ENCODE measurements at places on chromosomes 5 and 9.

- no peak for DNase-seq
Measured at GRCh38 chr9:15243081-15243480, 63.9 kb downstream of the TTC39B start.

- no peak for DNase-seq
Measured at GRCh38 chr9:121288673-121289025, 20.7 kb downstream of the GSN start.

DNA sequence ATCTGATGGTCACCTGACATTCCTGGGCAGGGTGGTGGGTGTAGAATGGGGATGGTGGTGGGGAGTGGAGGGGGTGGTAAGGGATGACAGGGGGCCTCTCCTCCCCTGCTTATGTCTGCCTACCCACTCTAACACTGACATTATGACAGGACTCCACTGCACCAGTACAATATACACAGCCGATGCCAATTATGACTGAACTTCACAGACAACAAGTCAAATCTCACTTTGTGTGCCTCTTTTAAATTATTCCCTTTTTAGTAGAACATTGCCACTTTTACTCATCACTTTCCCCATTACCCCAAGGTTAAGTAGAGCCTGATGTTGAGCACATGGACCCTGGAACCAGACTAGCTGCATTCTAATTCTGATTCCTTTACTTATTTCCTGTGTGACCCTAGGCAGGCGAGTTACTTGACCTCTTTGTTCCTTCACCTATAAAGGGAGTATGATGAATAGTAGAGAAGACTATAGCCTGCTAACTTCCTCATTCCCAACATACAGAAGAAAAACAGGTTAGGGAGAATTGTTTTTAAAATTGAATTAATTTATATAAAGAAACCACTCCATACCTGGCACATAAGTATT lies 464.7 kb downstream of the DMRT2 start:
- no peak for DNase-seq

GRCh38 chr9:94101162-94101853 lies 17.0 kb downstream of the PTPDC1 start:
- no peak for DNase-seq

- no peak for DNase-seq
Measured at GRCh38 chr9:34177593-34178435, 1.0 kb upstream of the UBAP1 start.

DNA sequence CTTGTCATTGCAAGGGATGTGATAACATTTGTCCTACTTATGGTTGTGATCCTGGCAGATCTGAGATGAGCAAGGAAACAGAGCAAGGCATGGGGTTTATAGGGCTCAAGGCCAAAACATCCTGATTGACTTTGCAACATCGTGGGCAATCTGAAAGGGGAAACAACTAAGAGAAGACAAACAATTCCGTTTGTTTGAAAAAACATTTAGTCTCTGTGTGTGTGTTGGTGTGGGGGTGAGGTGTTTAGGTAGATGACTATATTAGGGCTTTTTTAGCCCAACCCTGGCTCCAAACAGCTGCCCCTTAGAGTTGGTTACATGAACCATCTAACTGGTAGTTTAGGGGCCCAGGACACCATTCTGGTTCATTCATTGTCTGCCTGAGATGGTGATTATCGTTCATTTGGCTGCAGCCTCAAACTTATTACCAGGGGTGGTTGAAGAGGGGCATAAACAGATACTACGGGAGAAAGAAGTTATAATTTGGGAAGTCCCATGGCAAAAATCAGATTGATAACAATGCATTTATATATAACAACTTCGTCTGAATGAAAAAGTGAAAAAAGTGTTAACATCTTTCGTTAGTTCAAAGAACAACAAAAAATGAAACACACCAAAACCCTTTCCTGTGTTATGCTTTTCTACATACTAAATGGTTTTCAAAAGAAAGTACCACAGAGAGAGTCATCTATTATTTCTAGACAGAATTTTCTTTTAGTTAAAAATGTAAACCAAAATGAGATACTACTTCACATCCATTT lies 5.7 kb downstream of the FYB1 start:
- DNase-seq: no peak

DNA sequence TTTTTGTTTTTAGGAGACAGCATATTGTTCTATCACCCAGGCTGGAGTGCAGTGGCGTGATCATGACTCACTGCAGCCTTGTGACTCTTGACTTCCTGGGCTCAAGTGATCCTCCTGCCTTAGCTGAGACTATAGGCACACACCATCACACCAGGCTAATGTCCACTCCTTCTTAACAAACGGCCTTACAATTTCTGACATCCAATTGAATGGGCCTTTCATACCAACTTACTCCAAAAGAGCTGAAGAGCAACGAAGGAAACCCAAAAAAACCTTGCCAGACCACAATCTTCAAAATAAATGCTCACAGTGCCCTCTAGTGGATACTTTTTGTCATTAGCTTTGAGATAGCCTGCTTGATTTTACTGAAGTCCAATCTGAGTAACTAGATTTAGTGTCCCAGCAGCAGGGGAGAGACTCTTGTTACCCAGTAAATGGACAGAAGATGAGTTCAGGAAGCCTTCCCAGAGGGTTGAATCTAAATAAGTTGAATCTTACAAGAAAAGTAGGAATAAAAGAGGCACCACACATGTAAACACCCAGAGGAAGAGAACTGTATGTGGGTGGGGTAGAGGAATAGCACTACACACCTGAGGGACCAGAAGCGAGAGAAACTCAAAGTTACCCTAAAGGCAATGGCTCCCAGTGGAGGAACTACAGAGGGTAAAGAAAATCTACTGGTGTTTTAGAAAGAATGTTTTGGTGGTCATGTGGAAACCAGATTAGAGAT lies 9.3 kb downstream of the ZNF622 start:
- peak; percentile 71 for DNase-seq

DNA sequence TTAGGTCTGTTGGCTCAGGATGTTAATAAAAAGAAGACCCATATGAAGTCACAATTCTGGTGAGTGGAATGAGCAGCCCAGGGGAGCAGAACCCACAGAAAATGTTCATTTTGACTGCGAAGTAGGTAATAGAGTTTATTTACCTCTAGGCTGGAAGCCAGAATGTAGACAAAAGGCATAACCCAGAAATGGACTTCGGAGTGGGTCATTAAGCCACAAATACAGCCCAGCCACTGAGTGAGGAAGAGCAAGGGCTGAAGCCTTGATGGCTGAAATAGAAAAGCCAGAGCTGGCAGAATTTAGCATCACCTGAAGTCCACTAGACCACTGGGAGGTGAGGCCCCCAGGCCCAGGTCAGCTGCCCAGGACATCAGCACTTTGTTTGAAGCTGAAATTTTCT lies 168.0 kb downstream of the NXNL2 start:
- no peak for DNase-seq

DNA sequence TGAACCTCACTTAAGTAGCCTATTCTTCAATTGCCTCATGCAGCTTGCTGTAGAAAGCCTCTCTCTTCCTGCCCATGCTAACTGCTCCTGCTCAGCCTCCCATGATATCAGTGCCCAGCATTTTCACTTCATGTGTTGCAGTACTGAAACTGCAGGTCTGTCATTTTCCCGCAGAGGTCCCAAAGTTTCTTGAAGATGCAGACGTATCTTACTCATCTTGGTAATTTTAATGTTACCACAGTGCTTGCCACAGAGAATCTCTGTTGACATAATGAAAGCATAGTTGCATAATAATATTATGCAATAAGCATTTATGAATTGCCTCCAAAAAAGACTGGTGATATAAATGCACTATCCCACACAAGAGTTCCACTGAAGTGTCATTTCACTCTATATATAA lies 561.1 kb upstream of the DAP start:
- DNase-seq: no peak

DNA sequence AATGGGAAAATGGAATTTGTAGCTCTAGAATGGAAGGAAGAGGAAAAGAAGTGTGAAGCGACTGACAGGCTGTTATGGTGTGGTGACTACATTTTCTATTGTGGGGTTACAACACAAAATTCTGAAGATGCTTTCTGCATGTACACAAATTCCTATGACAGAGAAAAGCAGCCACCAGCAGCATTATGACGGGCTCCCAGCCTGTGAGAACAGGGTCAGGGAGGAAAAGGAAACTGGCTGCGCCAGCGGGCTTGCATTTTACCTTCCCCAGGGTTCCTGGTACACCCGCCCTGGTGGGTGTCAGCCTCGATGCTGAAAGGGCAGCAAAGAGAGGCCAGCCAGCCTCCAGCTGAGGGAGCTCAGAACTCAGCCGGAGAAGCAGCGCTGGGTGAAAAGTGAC lies 41.0 kb downstream of the DDX31 start:
- DNase-seq: no peak

- DNase-seq: peak; percentile 54
Measured at GRCh38 chr5:53406630-53407316, 73.7 kb upstream of the FST start.

- DNase-seq: no peak
Measured at GRCh38 chr5:75460942-75461610, 50.4 kb downstream of the CERT1 start.

DNA sequence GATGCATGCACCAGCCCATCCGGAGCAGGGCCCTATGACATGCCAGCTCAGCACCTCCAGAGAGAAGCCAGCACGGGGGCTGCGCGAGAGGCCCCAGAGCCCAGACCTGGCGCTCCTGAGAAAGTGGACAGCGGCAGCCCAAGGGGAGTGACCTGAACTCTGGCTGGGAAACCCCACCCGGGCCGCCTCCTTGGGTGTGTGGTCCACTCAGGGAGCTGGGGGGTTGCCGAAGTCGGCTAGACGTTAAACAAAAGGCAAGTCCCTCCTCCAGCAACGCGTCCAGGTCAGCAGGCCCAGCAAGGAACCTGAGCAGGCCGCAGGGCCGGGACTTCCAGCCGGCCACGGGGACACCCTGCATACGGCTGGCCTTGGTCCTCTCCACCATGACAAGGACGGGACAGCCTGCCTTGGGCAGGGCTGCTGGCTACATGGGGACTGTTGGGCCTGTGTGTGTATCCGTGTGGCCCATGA lies 35.7 kb downstream of the NACC2 start:
- DNase-seq: no peak

- peak; percentile 29 for DNase-seq
Measured at GRCh38 chr5:157072508-157072907, 13.6 kb upstream of the HAVCR1 start.

GRCh38 chr5:136061630-136062365 lies 33.0 kb downstream of the TGFBI start:
- DNase-seq: no peak

DNA sequence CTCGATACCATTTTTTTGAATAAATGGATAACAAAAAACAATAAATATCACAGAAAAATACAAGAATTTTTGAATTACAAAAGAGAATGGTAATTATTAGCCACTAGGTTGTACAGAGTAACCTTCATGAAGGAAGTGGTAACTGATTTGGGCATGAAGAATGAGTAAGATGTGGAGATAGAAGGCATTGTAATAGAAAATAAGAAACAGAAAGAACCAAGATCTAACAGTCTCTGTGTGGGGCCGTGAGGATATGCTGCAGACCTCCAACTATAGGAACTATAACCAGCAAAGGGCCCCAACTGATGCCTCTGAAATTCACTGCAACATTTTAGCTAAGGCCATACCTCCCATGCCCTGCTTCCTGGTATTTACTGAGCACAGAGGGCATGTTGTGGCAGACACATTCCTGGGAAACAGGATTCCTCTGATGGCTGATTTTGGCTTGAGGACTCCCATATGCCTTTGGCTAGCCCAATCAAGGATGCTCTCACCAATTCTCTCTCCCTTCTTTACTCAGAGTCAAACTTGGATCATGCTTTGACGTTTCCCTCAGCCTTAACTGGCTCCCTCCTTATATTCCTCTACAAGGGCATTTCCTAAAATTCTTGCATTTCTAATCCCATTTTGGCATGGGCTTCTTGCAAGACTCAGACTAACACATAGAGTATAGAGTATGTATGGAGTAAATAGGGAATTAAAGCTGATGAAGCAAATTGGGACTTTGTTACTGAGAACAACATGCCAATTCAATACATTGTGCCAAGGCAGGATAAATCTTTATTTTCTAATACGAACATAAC lies 208.9 kb downstream of the PDE4D start:
- no peak for DNase-seq

DNA sequence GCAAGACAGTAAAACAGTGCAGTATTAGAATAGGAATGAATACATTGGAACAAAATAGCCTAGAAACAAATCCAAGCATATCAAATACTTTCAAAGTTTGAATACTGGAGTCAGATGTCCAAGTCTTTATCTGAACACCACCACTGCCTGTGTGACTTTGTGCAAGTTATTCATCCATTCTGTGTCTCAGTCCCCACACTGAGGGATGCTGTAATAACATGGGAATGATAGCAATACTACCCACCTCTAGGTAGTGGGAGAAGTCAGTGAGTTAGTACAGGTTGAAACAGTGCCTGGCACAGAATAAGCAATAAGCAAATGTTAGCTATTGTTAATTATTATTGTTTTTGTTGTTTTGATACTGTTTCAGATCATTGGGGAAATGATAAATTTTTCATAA lies 130.9 kb downstream of the SUSD1 start:
- DNase-seq: peak; percentile 61

GRCh38 chr9:128556276-128556675 lies 3.9 kb downstream of the SPTAN1 start:
- DNase-seq: no peak

- DNase-seq: no peak
Measured at GRCh38 chr5:138418444-138418843, 20.4 kb upstream of the REEP2 start.

- DNase-seq: no peak
Measured at GRCh38 chr5:102531506-102531905, 32.7 kb upstream of the SLCO6A1 start.

DNA sequence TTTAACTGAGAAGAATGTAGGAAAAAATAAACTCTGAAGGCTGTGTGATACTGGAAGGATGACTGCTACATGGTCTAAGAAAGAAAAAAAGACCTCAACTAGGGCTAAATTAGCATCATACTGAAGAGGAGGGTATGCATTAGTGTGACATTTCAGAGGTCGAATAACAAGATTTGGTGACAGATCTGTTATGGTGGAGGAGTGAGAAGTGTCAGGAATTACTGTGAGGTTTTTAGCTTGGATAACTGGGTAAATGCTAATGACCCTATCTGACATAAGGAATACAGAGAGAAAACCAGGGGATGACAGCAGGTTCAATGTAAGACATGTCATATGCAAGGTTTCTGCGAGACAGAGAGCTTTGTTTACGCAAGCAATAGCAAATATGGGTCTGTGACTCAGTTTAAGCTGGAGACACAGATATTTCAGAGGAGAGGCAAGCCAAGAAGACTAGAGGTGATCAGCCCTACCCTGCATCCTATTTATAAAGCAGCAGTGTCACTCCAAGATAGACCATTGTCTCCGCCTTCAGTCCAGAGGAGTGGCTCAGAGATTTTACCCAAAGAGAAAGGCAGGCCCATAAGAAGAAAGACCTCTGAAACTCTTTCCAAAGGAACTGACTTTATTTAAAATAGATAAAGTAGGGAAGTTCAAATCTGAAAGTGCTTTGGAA lies 44.3 kb downstream of the FBN2 start:
- DNase-seq: no peak

DNA sequence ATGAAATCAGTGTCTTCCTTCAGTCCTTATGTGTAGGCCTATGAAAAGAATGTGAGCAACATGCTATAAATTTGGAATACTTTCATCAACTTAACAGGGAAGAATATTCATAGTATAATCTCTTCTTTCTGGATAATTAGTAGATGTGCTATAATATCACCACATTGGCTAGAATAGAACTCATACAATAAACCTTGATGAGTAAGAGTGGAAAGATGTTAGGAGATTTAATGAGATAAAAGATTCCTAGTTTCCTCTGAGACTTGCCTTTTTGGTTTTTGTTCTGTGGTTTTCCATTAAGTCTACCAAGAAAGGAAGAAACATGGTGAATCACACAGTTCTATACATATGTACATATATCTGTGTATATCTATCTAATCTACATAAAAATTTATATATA lies 301.8 kb upstream of the PRR16 start:
- DNase-seq: no peak

- DNase-seq: no peak
Measured at GRCh38 chr5:94544031-94544650, 74.3 kb downstream of the KIAA0825 start.

All from RCC 7860 (cell line).